ENCODE measurements at places on chromosomes 6 and 20.

- no peak for DNase-seq
These were observed 112.9 kb downstream of the BACH2 start for GRCh38 chr6:90183587-90184333.

DNA sequence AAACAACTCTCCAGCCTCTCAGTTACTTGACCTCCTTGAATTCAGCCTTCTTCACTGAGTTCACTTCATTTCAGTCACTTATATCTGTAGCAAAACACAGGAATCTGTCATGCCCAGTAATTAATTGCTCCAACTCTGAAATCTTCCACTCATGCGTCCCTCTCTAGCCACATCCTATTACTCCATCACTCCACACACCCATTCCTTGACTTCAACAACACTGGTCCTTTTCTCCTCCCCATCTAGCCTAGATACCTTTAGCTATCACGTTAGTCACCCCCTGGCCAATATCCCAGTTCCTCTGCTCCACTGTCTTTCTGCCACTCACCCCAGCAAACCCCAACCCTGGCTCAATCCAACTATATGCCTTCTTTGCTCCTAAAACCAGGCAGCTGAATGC is 7.7 kb downstream of the ZHX3 start:
- DNase-seq = peak; percentile 84

DNA sequence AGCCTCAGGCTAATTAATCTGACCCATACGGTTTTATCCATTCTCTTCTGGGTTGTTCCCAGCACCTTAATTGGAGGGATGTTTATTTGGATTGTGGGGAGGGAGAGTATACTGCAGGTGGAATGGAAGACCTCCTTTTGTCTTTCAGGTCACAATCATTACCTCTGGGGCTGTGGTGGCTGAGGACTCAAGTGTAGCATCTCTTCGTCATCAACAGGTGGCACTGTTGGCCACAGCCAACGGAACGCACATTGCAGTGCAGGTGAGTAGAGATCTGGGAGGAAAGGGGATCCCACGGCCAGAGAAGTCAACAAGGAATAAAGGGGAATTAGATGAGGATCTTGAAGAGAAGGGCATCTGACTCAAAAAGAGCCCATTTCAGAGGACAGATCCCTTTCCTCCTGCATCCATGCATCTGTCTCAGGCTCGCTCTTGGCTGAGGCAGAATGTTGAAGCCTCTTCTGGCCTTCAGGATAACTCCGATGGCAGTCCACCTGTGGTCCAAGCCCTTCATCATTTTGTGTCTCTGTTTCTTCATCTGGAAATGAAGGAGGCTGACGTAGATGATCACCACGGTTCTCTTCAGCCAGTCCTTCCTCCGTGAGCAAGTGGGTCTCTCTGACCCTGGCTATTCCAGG is 3.2 kb upstream of the DEF6 start:
- DNase-seq = peak; percentile 24

DNA sequence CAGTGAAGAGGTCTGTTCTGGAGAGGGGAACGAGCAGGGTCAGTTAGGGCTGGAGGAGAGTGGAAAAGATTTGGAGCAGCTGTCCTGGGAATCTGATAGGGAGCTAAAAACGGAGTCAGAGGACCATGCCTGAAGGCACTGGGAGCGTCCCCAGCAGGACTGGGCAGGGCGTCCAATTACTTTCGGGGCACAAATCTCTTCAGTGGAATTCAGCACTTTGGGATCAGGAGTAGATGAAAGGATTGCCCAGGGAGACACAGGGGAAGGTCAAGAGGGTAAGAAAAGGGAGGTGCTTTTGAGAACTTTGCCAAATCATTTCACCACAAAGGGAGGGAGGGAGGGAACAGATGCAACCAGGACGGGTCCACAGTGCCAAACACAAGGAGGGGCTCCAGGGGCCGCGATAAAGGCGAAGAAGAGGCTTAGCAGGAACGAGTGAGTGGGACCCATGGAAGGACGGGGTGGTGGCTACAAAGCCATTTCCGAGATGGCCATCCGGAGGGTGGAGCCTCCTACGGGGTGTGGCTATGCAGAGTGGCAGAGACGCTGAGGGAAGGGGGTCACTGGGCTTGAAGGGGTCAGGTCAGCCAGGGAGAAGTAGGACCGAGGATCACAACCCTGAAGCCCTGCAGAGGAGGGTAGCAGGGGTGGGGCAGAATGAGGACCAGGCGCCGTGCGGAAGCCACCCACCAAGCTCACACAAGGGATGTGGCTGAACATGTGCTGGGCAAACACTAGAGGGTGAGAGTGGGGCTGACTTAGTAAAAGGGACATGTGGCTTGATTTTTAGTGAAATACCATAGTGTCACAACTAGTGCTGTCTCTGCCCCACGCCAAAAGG is 180.0 kb upstream of the RREB1 start:
- no peak for DNase-seq

- no peak for DNase-seq
These were observed 106.3 kb downstream of the PREX1 start for GRCh38 chr20:48721324-48722001.
